ENCODE measurements at places on chromosomes 7 and 10.

DNA sequence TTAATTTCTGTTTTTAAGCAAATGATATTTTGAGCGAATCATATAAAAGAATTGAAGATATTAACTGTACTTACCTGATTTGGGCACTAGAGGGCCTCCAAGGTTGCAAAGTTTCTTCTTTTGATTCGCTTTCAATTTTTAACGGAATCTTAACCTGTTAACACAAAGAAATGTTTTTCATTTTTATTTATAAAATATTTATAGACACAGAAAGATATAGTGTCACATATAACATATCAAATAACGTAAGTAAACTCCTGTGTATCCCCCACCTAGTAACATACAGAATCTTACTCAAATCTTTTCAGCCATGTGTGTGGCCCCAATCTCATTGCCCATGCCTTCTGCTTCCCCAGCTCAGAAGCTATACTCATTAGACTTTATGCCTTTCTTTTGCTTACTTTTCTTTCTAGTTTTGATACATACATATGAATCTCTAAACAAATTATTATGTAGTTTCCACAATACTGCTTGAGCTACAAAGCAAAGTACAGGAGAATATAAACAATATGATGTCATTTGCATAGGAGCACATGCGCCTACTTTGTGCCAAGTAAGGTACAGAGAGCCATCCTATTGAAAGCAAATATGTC lies 49.5 kb upstream of the ZPBP start:
- no peak for DNase-seq

DNA sequence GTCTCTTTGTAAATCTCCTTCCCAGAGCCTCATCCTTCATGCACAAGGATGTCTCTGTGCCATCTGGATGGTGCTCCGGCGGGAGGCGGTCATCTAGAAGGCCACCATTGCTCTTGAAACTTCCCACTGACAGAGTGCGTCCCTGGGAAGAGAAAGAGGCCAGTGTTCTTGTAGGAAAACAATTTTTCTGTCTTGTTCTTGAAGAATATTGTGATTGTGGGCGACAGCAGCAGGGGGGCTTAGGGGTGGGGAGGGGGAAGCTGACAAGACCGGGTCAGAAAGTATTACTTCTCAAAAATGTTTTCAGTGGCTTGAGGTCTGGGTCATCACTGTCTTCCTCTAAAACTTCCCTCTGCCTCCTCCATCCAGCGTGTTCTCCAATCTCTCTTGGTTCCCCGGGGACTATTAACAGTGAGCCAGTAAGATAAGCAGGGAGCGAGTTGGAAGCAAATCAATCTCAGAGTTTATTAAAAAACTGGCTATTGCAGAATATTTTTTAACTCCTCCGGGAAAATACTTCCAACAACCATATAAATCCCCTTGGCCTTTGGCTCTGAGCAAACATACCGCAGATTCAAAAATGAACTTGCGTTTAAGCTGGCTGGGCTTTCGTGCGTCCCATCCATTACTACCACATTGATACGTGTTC lies 597.8 kb upstream of the MGMT start:
- no peak for DNase-seq

DNA sequence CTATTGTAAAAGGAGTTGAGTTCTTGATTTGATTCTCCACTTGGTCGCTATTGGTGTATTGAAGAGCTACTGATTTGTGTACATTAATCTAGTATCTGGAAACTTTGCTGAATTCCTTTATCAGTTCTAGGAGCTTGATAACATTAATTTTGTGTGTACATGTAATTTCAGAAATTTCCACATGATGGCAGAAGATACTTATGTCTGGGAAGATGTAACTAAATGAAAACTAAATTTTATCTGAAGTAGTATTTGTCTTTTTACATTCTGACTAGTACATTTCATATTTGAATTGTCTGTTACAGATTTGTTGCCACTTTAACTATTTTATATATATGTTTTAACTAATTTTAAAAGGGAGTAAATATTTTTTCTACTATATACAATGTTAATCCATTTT lies 27.6 kb downstream of the SDHAF3 start:
- DNase-seq: no peak

DNA sequence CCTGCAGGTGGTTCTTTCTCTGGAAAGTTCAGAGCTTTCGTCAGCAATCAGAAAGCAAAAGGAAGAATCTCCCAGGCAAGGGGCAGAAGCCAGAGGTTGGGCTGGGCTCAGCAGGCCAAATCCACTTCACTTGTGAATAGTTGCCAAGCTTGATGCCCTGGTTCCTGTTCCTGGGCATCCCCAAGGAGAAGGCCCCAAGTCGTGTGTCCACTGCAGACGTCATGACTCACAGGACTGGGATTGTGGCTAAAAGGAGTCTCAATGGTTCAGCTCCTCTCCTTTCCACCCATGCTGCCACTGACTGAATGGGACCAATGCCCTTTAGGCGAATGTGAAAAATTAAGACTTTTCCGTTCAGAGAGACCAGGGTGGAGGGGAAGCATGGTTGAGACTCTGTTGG lies 38.6 kb upstream of the TRIM8 start:
- no peak for DNase-seq

DNA sequence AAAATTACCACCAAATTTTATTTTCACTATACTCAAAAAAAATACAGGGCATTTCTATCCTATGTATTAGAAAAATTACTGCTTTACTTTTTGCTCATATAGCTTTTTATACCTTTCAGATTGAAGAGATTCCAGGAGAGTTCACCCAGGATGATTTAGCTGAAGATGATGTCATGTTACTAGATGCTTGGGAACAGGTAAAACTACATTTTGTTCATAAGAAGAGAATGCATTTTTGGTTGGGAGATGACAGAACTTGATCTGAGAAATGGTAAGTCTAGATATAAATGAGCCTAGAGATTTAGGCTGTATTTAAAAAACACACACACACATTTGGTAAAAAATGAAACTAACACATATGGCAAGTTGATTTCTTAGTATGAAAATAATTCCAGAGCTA lies 38.1 kb upstream of the ARL4A start:
- DNase-seq: no peak

GRCh38 chr7:106823631-106824030 lies 41.5 kb upstream of the PIK3CG start:
- DNase-seq: no peak

- no peak for DNase-seq
These were observed 330.7 kb downstream of the CDC14C start for GRCh38 chr7:49255054-49255453.

All from stimulated activated CD4-positive, alpha-beta T cell treated with anti-CD3 and anti-CD28 coated beads, Interleukin-12 subunit alpha, Interleukin-12 subunit beta, amount 100 ng/mL, for 24 hours (primary cell).